ENCODE measurements at places on chromosomes 4 and X.
A peak's percentile ranks its signal among the peaks of the same experiment; 100 is the strongest.

- DNase-seq: no peak
Measured at GRCh38 chr4:12118651-12119213, 690.0 kb upstream of the HS3ST1 start.

DNA sequence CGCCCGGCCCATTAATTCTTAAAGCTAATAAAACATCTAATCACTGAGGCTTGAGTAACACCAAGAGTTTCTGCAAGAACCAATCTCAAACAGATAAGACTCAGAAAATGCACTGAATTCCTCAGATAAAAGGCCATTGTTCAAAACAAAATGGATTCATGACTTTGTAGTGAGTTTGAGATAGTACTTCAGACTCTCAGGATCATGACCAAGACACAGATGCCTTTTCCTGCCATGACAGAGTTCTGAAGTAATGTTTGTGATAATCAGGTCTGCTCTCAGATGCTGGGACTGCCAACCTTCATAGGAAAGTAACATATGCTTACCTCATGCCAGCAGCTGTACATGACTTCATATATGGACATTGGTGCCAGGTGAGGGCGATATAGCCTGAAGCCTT, 54.6 kb downstream of the NIPAL1 start:
- no peak for DNase-seq

DNA sequence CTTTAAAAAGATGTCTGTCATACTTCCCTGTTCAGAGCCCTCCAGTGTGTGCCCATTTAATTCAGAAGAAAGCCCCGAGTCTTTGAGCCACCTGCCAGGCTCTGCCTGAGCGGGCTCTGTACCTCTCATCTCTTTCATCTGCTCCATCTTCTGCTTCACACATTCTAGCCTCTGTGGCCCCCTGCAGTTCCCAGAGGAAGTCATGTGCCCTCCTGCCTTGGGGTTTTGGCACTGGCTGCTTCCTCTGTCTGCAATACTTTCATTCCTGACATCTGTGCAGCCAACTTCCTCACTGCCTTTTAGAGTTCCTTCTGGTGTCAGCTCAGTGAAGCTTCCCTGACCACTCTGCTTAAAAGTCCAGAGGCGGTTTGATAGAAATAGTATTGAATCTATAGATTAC, 6.2 kb upstream of the STK32B start:
- DNase-seq: no peak

DNA sequence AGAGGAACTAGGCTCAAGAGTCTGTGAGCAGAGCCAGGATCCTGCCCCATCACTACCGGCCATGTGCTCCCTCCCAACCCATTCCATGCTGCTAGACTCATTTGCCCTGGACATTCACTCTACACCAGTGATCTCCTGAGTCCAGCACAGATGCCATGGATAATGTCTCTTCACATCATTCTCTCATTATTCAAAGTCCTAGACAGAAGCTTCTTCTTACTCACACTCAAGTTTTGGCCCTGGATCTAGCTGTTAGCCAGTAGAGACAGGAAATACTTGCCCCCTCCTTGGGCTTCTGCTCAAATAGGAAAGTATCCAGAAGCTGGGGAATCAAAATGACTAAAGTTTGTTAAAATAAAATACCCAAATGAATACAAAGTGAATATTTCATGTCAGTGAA, 266.8 kb upstream of the LDB2 start:
- DNase-seq: no peak

- no peak for DNase-seq
Measured at GRCh38 chrX:12898073-12898472, 8.3 kb upstream of the TLR8 start.

DNA sequence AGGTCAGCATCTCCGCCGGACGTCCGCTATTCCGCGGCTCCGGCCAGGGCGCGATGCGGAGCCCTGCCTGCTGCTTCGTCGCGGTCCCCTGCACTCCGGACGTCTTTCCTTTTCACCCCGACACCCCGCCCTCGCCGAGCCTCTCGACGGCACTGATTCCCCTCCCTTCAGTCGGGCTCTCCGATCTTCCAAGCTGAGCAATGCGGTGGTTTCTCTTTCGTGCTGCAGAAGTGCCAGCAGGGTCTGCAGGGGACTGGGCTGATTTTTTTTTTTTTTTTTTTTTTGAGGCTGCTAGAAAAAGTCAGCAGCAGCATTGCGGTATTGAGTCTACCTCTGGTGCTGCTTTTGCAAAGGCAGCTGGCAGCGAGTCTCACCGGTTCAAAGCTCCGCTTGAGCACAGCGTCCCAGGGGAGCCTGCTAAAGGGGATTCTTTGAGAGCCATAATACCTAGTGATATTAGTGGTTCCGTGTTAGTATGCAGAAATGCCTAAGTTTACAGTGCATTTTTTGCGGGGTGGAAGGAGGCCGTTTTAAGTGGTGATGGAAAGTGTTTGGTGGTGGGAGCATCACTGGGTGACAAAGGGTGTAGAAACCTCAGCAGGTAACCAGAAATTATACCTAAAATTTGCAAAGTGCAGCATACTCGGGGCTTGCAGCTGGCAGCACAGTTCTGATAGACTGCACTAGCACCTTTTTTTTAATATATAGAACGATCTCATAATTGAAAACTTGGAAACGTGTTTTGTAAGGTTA, 969 bp downstream of the STIM2 start:
- peak; percentile 71 for DNase-seq

GRCh38 chr4:171342646-171343045, 470.6 kb upstream of the GALNTL6 start:
- no peak for DNase-seq

DNA sequence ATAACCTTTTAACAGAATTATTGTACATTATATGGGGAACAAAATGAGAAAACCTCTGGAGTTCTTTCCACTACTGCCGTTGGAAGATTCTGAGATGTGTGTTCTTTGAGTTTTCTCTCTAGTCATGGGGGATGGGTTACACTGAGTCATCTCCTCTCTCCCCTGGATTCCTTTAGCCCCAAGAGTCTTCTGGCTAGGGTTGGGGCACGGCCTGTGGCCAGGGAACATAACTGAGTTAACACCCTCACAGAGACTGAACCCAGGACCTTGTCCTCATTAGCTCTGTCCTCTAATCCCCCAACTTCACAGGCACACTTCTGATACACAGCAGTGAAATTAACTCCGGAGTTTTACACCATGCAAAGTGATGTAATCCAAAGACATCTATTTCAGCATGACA, 142.3 kb upstream of the F9 start:
- no peak for DNase-seq

DNA sequence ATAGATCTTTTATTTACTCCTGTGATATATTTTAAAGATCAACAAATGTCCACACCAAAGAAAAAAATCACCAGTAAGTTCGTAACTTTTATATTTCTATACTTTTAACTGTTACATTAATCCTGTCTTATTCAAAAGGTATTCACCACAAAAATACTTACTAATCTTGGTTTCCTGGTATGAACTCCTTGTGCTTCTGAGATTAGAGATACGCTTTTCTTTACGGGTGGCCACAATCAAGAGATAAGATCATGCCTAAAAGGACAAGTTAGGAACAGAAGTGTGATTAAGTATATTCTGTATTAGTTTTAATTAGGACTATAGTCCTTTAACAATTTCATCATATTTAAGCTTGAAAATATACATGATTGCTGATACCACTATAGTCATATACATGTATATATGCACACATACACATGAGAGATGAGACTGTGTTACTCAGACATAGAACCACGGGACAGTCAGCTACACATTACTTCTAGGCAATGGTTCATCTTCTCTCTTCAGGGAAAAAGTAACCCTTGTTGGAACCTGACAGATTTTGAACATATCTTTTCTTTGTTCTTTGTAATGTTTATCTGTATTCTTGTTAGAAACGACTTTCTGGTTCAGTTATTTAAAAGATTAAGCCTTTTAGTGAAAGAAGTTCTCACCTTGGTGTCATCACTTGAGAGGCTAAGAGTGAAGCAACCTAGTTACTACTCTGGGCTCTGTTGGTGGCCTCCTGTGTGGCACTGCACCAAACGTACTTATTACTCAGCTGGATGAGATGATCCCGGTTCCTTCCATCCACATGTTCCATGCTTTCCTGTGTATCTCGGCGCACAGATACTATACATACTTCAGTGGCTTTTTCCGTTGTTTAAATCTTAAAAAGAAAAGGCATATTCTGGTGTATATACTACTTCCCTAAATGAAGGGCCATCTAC, 146.1 kb downstream of the CBR4 start:
- no peak for DNase-seq

DNA sequence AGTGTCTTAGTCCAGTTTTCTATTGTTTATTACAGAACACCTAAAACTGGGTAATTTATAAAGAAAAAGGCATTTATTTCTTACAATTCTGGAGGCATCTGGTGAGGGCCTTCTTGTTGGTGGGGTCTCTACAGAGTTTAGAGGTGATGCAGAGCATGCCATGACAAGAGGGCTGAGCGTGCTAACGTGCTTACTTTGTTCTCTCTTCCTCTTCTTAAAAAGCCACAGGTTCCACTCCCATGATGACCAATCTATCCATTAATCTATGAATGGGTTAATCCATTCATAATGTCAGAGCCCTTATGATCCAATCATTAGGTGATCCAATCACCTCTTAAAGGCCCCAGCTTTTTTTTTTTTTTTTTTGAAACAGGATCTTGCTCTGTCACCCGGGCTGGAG, 291.5 kb upstream of the GALNTL6 start:
- no peak for DNase-seq

DNA sequence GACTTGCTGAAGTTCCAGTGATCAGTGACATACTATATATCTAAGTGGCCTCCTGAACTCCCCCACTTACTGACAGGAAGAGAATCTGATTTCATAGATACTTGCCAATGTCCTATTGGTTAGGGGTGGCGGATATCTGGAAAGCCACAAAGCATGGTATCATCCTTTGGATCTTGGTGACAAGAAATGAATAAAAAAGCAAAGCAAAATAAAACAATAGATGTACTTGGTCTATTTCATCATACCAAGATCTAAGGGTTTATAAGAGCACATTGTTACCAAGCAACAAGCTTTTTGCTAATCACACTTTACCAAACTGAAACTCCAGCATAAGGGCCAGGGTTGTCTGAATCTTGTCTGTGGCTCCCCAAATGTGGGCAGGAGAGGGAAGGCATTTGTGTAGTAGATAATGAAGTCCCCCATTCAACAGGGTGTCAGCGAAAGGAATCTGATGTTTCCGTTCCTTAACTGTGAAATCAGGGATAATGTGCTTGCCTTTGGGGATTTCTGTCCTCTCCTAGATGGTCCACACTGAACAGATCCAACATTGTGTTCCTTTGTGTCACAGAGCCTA, 125.0 kb upstream of the SMIM10 start:
- no peak for DNase-seq

DNA sequence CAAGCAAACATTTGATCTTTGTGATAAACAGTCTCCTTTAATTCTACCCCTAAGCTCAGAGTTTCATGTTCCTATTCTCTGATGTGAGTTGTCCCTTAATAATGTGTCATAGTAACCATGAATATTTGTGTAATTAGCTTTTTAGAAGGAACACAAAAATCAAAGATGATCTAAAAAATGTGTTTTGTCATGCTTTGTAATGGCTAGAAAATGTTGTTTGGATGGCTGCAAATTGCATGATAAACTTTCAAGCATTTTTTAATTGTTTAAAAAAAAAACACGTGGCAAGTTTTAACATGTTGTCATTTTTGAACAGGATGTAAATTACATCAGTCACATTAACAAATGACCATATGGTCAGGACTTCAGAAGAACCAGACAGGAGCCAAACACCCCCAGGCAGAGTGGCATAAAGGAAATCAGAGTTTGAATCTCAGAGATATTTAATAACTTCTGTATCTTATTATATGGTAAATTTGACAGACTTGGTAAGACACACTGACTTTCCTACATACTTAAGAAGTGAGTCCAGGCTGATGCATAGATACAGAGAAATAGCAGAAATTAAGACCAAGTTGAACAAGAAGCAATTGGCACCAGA, 223.9 kb upstream of the VEGFC start:
- no peak for DNase-seq

DNA sequence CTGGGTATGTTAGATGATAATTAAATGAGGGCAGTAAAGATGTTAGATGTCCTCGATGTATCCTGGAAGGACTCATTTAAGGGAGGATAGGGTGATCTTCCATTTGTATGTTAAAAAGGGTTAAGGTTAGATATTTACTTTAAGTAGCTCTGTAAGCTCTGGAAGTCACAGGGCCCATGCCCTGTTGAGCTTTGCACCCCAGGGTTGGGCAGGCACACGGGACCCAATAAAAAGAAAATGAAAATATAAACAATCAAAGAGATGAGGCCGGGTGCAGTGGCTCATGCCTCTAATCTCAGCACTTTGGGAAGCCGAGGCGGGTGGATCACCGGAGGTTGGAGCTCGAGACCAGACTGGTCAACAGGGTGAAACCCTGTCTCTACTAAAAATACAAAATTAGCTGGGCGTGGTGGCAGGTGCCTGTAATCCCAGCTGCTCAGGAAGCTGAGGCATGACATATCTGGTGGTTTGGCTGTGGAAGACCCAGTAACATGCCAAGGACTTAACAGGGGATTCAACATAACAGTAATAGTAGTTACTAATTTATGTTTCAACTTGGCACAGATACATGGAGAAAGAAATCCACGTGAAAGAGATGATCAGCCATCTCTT, 16.9 kb upstream of the PHEX start:
- DNase-seq: no peak

DNA sequence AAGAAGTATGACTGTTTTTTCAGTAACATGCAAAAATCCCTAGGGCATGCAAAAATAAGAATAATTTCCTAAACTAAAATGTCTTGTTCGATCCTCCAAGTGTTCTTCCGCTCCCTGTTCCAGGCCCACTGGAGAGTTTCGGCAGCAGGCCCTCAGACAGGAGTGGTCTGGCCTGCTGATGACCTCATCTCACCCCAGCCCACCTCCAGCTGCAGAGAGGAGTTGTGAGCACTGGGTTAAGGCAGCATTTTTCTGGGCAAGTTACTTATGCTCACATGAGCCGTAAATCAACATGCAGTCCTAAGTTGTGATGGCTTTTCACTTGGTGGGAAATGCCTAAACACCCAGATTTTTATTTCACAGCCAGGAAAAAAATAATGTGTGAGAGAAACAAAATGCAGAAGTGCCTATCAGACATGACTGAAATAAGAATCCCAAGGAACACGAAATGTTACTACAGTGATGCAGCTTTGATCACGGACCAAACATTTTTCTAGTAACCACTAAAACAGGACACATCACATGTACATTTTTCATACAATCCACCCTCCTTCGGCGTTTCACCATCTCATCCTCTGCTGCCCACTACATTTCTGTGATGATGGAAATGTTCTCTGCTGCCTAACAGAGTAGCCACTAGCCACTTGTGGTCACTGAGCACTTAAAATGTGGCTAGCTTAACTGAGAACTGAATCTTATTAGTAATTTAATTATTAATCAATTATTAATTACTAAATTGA, 153.3 kb upstream of the TBL1X start:
- DNase-seq: no peak

GRCh38 chr4:87542734-87543312, 13.6 kb upstream of the SPARCL1 start:
- DNase-seq: no peak

Measured in activated CD4-positive, CD25-positive, alpha-beta regulatory T cell treated with anti-CD3 and anti-CD28 coated beads, Interleukin-2, amount 50 U/mL, for 72 hours (primary cell).